Hematopoietic multipotent progenitor cell (in vitro differentiated cells): ENCODE measurements at places on chromosomes 6 and 20. TPM values are rescaled to one million over a fixed set of nuclear protein-coding genes. Genes with fewer than 3 reads are reported as not detected.

Gene BNIP5
- not detected for total RNA-seq

Gene SLC24A3
- total RNA-seq = 1.9 TPM

Gene ARMH2
- total RNA-seq = 0.54 TPM

Gene TMEM170B
- 1.6 TPM for total RNA-seq

Gene TGM2
- 1.9 TPM for total RNA-seq

Gene HSF2
- 14.5 TPM for total RNA-seq

Gene REM1
- total RNA-seq = 0.27 TPM

Gene BPIFB4
- total RNA-seq = not detected

Gene HLA-DPB1
- total RNA-seq = 396 TPM

Gene CFAP61
- total RNA-seq = not detected

Gene PLN
- total RNA-seq = not detected

Gene ZNF133
- 12.7 TPM for total RNA-seq

Gene TNF
- total RNA-seq = 0.27 TPM

Gene MYLIP
- total RNA-seq = 35.8 TPM

Gene MTG2
- 24.5 TPM for total RNA-seq

Gene PRSS16
- not detected for total RNA-seq

Gene C6orf89
- total RNA-seq = 19.7 TPM

Gene MUC22
- total RNA-seq = not detected

Gene GHRH
- total RNA-seq = not detected

Gene ACTL10
- 6.2 TPM for total RNA-seq

Gene DZANK1
- 1.9 TPM for total RNA-seq

Gene PRR18
- total RNA-seq = not detected

Gene FABP7
- not detected for total RNA-seq

Gene PLCB1
- total RNA-seq = 20.7 TPM

Gene KIF25
- total RNA-seq = not detected

Gene PI3
- total RNA-seq = not detected

Gene XKR7
- total RNA-seq = under 0.01 TPM

Gene LHFPL5
- not detected for total RNA-seq

Gene GRM1
- total RNA-seq = under 0.01 TPM

Gene ADGRB3
- under 0.01 TPM for total RNA-seq

Gene HLA-DQB1
- total RNA-seq = 2.7 TPM

Gene EPPIN
- total RNA-seq = not detected

Gene GPSM3
- 58.7 TPM for total RNA-seq

Gene RGS17
- under 0.01 TPM for total RNA-seq

Gene TBC1D32
- total RNA-seq = 7.5 TPM

Gene BMP5
- not detected for total RNA-seq

Gene CTCFL
- not detected for total RNA-seq

Gene MAN1A1
- total RNA-seq = 109 TPM

Gene WFDC12
- total RNA-seq = not detected

Gene DEFB132
- not detected for total RNA-seq

Gene RTF2
- total RNA-seq = 60.1 TPM

Gene TP53TG5
- not detected for total RNA-seq

Gene CALHM4
- total RNA-seq = not detected

Gene TAAR1
- not detected for total RNA-seq

Gene COL19A1
- total RNA-seq = under 0.01 TPM

Gene SRMS
- not detected for total RNA-seq

Gene MBOAT1
- 53.3 TPM for total RNA-seq

Gene NRSN1
- not detected for total RNA-seq

Gene PGC
- not detected for total RNA-seq

Gene OPN5
- total RNA-seq = under 0.01 TPM

Gene PPIL6
- 2.7 TPM for total RNA-seq

Gene OOEP
- 0.27 TPM for total RNA-seq

Gene DOK5
- 0.54 TPM for total RNA-seq

Gene RNF182
- 0.27 TPM for total RNA-seq

Gene DACT2
- not detected for total RNA-seq

Gene EFCAB8
- total RNA-seq = under 0.01 TPM

Gene LPA
- not detected for total RNA-seq

Gene CDH22
- total RNA-seq = not detected

Gene PLTP
- 31.5 TPM for total RNA-seq
